Stimulated activated naive CD8-positive, alpha-beta T cell treated with anti-CD3 and anti-CD28 coated beads, Interleukin-15, amount 100 ng/mL, for 72 hours (primary cell): ENCODE measurements at places on chromosomes 5 and 9.

- DNase-seq = no peak
Measured at GRCh38 chr5:76445830-76446229, 42.7 kb downstream of the IQGAP2 start.

GRCh38 chr5:133423618-133424282 lies 188.6 kb downstream of the FSTL4 start:
- peak; percentile 67 for DNase-seq

GRCh38 chr5:57307516-57307915 lies 133.7 kb downstream of the GPBP1 start:
- no peak for DNase-seq

GRCh38 chr9:34651321-34651720 lies 664 bp upstream of the IL11RA start:
- DNase-seq = no peak

DNA sequence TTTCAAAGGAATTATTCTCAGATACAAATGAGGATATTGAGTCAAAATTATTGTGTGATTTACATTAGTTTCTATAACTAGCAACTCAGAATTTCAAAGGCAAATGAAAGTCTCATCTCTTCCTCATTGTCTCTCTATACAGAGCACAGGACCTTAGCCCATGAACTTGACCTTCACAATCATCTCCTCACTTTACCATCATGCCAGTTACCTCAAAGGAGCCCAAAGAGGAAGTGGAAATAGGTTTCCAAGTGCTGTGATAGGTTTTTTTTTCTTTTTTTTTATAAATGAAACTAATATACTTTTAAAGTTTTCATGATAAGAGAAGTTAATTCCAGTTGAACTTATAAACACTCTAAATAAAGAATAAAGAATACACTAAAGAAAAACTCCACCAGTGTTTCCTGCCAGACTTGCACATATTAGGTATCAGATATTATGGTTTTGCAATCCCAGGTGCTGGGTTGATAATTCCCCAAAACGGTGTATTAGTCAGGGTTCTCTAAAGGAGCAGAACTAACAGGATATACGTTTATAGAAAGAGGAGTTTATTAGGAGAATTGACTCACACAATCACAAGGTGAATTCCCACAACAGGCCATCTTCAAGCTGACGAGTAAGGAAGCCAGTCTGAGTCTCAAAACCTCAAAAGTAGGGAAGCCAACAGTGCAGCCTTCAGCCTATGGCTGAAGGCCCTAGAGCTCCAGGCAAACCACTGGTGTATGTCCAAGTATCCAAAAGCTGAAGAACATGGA lies 50.1 kb upstream of the ADAMTS16 start:
- no peak for DNase-seq
